ENCODE measurements at places on chromosomes 4 and X. TPM values are rescaled to one million over a fixed set of nuclear protein-coding genes. Genes with fewer than 3 reads are reported as not detected.
A peak's percentile ranks its signal among the peaks of the same experiment; 100 is the strongest.

ZNF330 gene
- total RNA-seq: 7.9 TPM

F8A3 gene
- total RNA-seq: not detected

GRK4 gene
- total RNA-seq: 1.9 TPM

RTL5 gene
- total RNA-seq: 17.1 TPM

DNA sequence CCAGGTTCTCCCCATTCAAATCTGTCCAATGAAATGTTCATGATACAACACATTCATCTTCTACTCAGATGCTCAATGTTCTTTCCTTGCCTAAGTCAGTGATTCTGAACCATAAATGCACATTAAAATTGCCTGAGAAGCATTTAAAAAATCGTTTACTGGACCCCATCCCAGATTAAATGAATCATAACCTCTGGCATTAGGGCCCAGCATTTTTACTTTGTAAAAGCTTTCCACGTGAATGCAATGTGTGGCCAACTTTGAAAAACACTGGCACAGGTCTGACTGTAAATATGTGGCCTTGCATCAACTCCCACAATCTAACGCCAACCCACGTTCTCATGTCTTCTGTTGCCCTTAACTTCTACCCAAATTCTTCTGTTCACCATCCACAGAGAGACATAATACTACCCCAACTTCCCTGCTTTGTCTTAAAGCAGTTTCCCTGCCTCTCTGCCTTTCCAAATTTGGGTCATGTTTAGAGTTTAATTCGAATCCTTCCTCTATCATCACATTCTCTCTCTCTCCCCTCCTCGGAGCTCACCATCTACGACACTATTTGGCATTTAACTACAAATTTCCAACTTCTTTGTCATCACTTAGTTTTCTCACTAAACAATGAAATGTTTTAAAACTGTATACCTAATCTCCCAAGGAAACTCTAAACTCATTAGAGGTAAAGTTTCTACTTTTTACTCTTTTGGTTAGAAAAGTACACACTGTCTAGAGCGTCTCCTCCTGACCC is 78.7 kb downstream of the PRKG2 start:
- peak; percentile 74 for DNase-seq

- no peak for DNase-seq
Observed at GRCh38 chrX:1411326-1411725, 19.4 kb upstream of the SLC25A6 start.

- peak; percentile 28 for DNase-seq
Observed at GRCh38 chrX:70454441-70455365, 10.1 kb downstream of the DLG3 start.

NBDY gene
- 15.4 TPM for total RNA-seq

GRCh38 chr4:22500128-22500611 is 15.7 kb downstream of the ADGRA3 start:
- no peak for DNase-seq

DNA sequence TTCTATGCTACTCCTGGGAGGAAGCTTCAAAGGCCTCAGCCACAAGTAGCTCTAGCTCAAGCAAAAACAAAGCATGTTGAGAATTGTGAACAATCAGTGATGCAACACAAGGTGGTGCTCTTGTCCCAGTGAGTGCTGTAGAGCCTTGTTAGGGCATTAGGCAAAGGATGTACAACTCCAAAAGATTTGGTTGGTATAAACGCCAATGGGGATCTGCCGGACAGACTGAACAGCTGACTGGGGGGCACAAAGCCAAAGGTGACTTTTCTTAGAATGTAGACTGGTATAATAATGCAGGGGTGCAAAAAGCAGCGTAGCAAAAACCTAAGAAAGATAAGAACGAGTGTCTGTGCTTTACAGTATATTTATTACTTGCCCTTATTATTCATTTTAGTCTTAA is 62.6 kb upstream of the ALB start:
- no peak for DNase-seq

GRCh38 chr4:16472537-16472936 is 246.3 kb upstream of the TAPT1 start:
- no peak for DNase-seq

DNA sequence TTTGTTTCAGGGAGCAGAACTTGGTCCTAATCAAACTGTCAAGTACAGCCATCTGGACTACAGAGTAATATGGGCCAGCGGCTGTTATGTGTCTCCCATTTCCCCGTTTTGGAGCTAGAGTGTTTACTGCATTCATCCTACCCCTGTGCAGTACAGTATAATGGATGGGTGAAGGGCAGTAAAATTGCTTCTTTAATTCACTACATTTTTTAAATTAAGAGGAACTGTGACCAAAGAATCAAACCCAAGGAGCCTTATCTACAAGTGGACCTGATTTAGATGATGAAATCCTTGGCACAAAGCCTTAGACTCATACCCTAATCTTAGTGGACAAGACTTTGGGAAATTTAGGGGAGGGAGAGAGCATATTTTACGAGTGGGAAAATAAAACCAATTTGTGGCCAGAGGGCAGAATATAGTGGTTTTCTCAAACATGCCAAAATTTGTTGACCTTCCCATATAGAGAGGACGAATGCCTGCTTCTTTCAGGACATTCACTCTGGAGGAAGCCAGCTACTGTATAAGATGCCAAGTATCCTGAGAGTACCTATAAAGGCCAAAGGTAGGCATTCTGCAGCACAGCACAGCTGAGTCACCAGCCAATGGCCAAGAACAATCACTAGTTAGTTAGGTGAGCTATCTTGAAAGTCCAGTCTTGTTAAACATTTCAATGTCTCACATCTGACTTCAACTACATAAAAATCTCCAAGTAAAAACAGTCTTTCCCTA is 253.8 kb upstream of the KCNIP4 start:
- DNase-seq: no peak

GRCh38 chrX:9899640-9900111 is 67.5 kb upstream of the CLDN34 start:
- no peak for DNase-seq

- DNase-seq: no peak
Observed at GRCh38 chrX:106933538-106933961, 13.3 kb downstream of the CLDN2 start.

Measured in ascending aorta (tissue), 2 donors.